ENCODE measurements at places on chromosomes 1 and 21.

DNA sequence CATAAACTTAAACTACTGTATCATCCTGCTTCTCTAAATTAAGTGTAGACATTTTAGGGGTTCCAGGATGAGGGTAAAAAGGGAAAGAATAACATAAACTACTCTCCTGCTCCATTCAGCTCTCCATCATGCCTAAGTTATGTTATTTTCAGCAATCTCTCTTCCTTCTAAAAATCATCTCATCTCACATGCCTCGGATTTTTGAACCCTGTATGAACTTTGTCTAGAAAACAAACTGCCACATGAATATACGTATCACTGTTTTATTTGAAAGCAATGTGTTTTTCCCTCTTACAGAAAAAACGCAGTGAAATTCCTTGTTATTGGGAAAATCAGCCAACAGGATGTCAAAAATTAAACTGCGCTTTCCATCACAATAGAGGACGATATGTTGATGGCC, 32.6 kb downstream of the ZBED6 start:
- DNase-seq = no peak

- no peak for DNase-seq
These were observed 30.7 kb downstream of the ADAM30 start for GRCh38 chr1:119865627-119866026.

DNA sequence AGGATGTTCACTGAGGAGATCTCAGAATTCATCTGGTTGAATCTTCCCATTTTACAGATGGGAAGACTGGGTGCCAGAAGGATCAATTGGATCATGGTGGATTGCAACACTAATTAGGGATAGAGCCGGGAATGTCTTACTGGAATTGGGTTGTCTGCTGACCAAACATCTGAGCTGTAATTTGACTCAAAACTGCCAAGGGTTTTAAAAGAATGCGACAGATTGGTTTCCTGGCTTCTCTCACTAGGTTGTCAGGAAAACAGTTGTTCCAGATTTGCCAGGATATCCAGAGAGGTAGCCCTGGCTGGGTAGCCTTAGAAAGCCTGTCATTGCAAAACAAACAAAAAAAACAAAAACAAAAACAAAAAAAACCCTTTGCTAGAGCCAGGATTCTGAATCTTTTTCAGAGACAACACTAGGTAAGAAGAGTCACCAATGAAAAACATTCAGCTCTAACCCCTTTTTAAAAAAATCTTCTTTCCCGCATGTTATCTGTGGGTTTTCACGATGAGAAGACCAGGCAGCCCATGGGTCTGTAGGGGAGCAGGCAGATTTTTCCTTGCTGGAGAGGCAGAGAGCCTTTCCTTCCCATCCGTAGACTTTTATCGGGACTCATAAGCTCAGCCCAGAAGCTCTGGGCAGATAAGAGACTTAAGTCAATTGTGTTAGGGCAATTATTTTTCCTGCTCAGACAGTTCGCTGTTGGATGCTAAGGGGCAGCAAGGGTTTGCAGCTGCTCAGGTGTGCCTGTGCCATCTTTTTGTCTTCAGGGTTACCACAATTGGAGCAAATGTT, 418.9 kb downstream of the PRDM2 start:
- DNase-seq = no peak

DNA sequence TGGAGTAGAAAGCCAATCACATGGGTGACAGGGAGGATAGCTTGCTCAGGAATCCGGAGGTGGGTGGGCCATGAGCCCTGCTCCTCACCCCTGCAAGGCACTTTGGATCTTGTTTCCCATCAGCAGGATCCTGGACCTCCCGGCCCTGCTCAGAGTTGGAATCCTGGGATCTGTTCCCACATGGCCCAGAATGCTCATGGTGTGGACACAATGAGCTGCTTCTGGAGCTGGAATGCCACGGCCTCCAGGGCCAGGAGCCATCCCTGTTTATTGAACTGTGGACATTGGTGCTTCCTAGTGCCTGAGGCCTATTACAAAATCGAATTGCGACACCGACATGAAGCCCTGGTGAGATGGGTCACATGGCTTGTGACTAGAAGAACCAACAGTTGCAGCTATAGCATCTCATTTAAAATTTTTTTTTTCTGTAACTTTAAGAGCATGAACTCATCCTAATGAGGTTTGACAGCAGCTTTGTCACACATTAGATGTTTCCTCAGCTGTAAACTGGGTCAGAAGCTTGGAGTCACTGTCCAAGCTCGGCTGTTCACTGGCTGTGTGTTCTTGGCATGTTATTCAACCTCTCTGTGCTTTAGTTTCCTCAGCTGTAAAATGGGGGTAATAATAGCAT, 40.4 kb upstream of the GOLT1A start:
- no peak for DNase-seq
